ENCODE measurements at places on chromosomes 2 and 18.

GRCh38 chr2:189791338-189792042, 7.2 kb downstream of the PMS1 start:
- DNase-seq = no peak

DNA sequence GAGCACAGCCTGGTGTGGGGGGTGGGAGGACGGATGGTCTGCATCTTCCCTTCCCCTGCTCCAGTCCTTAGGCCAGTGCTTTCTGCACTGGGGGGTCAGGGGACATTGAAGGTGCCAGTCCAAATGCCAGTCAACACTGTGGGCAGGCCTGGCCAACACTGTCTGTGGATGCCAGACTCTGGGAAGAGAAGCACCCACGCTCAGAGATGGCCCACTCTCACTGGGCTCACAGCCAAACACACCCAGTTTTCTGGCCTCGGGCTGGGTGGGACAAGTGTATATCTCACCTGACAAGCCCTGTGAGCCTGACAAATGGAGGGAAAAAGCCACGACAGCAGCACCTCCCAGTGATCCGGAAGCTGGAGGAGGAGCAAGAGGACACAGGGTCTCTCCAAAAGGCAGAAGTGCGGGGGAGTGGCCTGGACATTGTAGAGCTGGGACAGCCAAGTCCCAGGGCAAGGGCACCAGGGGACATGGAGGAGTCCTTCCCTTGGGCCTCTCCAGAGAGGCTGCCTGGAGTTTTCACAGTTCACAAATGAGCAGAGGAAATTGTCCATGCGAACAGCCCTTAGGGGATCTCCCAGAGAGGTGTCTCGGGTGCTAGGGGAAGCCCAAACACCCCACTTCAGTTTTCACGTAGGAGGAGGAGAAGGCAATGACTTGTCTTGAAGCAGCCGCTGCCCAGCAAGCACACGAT, 79.3 kb downstream of the SDC1 start:
- DNase-seq = no peak

GRCh38 chr2:156999661-157000060, 257.8 kb upstream of the GALNT5 start:
- DNase-seq = no peak

DNA sequence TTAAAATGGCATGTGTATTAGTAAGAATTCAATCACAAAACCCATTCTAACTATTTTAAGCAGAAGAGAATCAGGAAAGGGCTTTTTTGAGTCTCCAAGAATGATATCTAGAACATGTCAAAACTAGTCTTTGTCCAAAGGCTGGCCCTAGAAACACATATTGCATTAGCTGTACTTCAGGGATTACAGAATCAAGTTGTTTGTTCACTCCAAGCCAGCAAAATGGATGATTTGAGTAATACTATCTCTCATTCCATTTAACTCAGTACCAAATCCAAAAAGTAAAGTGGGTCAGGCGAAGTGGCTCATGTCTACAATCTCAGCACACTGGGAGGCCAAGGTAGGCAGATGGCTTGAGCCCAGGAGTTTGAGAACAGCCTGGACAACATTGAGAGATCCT, 41.3 kb downstream of the ATF2 start:
- DNase-seq = no peak

DNA sequence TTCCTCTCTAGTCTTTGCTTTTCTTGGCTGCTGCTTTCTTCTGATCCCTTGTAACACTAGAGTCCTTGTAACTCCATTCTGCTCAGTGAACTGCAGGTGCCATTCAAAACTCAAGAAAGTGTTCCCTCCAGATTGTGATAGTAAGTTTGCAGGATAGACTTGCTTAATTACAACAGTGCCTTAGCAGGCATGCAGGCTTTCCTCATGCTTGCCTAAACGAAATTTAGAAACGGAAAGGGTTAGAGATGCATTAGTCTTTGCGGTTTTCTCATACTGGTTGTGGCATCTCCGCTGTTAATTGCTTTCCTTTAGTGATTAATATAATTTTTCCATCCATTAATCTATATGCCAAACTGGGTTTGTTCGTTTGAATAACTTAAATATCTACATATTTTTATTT, 82.9 kb downstream of the DOK6 start:
- DNase-seq = no peak

DNA sequence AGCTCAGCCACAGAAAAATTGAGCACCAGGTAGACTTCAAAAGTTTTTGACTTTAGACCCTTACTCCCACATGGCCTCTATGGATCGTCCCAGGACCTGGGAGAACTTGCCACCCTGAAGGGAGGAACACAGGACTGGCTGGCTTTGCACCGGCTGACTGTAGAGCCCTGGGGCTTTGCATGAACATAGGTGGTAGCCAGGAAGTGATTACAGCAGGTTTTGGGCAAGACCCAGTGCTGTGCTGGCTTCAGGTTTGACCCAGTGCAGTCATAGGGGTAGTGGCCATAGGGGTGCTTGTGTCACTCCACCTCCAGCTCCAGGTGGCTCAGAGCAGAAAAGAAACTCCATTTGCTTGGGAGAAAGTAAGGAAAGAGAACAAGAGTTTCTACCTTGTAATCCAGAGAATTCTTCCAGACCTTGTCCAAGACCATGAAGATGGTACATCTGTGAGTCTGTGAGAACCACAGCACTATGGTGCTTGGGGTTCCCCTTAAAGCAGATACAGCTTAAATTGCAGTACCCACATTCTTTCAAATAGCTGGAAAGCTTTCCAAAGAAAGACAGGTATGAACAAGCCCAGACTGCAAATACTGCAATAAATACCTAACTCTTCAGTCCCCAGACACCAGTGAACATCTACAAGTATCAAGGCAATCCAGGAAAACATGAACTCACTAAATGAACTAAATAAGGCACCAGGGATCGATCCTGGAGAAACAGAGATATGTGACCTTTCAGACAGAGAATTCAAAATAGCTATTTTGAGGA, 13.0 kb upstream of the SESTD1 start:
- DNase-seq = no peak

DNA sequence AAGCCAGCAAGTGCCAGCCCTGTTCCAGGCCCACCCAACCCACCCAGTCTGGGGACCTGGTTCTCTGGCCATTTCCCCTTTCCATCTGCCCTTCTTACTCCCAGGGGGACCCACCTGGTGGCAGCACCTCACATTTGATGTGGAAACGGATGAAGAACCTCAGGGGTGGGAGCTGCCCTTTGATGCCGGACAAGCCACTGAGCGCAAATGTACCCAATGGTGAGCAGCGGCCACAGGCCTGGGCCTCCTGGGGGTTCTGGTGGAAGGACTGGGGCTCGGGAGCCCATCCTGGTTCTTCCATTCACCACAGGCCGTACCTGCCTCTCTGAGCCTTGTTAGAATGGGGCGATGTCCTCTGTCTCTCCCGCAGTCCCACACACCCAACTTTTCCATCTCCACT, 84.7 kb downstream of the EPAS1 start:
- no peak for DNase-seq

- DNase-seq = no peak
These were observed 89.0 kb upstream of the PPP1CB start for GRCh38 chr2:28662468-28663181.

DNA sequence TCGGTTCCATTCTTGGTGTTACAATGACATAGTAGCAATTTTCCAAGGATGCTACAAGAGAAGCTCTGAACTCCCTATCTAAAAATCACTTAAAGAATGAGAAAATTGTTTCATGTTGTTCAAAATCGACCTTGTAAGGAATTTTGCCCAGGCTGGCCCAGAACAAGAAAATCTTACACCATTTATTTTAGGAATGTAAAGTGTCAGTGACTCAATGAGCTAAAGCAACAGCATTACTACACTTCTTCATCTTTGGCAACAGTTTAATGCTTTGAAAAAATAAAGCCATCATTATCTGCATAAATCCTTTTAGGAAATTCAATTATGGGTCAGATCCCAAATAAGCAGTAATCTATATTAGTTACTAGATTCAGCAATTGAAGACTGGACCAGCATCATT, 38.6 kb downstream of the SLC25A12 start:
- no peak for DNase-seq

GRCh38 chr2:30971231-30972025, 164.2 kb upstream of the CAPN13 start:
- no peak for DNase-seq

DNA sequence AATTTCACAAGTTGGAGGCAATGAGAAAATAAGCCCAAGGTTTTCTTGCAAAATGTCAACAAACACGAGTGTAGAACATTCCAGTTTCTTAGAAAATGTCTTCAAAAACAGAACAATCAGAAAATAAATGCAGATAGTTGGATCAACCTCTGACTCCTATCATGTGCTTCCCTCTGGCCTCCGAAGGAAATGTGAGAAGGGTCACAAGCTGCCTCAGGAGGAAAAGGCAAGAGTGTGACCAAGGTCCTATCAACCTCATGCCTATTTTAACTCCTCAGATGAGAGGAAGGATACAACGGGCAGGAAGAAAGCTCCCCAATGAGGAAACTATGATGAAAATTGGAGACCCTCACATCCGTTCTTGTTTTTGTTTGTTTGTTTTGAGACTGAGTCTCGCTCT, 7.9 kb downstream of the SCYGR5 start:
- DNase-seq = no peak

DNA sequence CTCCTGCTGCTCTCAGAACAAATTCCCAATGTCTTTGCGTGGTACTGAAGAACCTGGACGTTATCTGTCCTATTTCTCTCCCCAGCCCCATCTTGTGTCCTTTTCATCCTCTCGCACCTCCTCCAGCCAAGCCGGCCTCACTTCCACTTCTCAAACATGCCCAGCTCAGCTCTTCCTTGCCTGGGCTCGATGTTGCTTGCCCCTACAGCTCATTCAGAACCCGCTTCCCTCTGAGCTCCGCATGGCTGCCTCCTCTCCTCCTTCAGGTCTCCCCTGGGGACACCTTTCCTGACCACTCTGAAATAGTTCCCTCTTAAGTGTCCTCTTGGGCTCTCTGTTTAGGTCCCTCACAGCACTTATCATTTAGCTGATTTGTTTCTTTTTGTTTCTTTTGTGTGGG, 6.7 kb upstream of the SMARCAL1 start:
- no peak for DNase-seq
